ENCODE measurements at places on chromosomes 2 and 18.
A peak's percentile ranks its signal among the peaks of the same experiment; 100 is the strongest.

DNA sequence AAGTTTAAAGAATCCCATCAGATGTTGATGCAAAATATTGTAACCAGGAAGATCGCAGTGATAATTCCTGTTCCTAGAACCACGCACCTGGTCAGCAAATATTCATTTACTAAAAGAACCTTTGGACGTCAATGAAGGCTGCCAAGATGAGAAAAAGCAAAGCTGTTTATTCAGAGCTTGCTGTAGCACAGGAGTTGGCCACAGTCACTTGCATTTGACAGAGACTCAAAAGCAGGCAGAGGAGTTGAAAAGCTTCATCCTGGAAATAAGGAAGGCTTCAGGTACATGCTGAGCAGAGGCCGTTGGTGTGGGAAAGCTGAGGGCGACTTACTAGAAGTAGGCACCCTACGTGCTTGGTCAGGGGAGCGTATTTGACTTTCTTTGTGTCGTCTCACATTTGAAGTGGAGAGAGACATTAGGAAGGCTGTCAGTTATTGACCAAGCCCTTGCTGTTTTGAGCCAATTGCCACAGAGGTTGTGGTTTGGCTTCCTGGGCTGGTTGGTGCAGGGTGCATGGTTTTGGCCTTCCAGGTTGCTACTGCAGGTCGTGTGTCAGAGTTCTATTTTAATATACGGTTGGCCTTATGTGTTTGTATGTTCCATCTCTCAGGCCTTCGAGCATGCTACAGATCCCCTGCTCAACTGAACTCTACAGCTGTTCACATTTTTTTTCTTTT, 289.6 kb downstream of the METTL4 start:
- no peak for DNase-seq

- no peak for DNase-seq
Measured at GRCh38 chr2:42880738-42881690, 88.6 kb upstream of the HAAO start.

DNA sequence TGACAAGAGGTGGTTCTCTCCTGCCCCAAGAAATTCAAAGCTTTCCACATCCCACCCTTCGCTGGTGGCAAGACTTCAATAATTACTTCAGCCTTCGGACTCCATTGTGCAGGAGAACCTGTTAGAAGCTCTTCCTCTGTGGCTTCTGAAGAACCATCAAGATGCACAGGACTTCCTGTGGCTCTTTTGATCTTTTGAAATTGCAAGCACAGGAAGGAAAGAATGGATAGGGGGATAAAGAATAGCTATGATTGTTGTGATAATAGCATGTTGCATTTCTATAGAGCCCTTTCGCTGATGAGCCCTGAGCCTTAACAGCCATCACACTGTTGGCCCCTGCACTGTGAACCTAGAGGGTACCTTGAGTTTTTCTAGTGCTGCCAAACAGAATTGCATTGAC, 7.4 kb downstream of the EPAS1 start:
- no peak for DNase-seq

DNA sequence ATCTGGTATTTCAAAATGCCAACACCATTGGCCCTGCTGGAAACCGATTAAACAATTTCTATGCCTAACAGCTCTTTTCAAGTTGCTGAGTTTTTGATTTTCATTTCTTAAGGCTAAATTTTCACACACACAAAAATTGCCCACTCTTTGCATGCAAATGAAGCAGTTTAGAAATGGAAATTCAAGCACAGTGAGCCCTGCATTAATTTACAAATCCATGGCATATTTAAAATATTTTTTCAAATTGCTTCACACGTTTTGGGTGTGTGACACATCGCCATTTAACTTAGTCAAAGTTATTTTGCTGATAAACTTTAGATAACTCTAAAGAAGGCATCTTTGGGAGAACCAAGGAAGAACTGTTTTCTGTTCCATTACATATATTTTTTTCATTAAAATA, 184.8 kb downstream of the TXNL1 start:
- DNase-seq: no peak

DNA sequence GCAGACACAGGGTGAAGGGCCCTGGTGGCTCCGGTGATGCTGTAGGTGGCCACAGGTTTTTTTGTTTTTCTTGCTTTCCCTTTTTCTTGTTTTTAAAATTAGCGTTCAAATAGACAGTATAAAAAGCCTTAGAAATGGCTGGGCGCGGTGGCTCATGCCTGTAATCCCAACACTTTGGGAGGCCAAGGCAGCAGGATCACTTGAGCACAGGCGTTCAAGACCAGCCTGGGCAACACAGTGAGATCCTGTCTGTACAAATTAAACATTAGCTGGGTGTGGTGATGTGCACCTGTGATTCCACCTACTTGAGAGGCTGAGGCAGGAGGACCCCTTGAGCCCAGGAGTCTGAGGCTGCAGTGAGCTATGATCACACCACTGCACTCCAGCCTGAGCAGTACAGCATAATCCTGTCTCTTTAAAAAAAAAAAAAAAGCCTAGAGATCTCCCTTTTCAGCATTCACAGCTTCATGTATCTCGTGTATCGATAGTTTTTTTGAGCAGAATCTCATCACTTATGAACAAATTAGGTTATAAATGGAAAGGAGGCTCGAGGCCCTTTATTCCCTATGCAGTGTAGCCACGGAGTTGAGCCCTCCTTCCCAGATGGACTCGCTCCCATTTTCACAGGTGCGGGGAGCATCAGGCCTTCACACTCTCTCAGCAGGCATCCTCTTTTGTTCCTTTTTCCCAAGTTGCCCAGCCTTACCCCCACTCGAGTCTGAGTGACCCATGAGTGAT, 50.8 kb downstream of the EMILIN2 start:
- no peak for DNase-seq

DNA sequence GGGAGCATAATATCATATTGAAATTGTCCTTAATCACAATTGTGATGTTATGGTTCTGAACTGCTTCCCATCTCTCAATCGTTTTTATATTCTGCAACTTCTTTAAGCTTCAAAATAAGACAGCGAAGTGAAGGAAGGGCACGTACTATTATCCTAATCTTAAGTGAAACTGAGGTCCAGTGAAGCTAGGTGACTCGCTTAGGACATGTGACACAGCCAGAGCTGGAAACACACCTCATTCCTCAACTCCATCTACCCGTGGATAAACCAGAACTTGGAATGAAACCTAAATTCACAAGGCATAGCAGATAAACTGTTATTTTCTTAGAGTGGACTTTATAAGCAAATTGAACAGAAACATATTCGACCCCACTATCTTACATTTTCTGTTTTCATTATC, 191.2 kb upstream of the PXDN start:
- no peak for DNase-seq

GRCh38 chr2:47403609-47404193, 745 bp downstream of the MSH2 start:
- peak; percentile 18 for DNase-seq

GRCh38 chr18:22977847-22978701, 44.9 kb downstream of the RBBP8 start:
- peak; percentile 72 for DNase-seq

DNA sequence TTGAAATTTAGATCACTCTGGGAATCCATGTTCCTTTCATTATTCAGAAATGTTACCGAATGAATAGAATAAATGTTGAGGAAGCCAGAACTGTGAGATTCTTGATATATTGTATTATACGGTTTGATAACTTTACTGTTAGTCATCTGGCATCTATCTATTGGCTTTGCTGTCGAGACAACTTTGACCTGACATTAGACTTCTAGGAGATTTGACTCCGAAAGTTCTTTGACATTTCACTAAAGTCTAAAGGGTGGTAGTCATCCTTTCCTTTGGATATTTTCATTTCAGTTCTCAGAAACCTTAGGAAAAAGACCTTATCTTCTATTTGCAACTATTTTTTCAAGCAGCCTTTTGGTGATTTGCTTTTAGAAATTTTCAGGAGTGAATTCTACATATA, 1.9 kb downstream of the BMPR2 start:
- DNase-seq: no peak

GRCh38 chr2:85811180-85812093, 57.6 kb downstream of the ATOH8 start:
- no peak for DNase-seq

- DNase-seq: no peak
Measured at GRCh38 chr18:33123862-33124518, 316.5 kb downstream of the CCDC178 start.

GRCh38 chr2:164976301-164976700, 21.0 kb upstream of the SLC38A11 start:
- DNase-seq: no peak

- DNase-seq: no peak
Measured at GRCh38 chr18:59101830-59102414, 37.8 kb upstream of the SEC11C start.

DNA sequence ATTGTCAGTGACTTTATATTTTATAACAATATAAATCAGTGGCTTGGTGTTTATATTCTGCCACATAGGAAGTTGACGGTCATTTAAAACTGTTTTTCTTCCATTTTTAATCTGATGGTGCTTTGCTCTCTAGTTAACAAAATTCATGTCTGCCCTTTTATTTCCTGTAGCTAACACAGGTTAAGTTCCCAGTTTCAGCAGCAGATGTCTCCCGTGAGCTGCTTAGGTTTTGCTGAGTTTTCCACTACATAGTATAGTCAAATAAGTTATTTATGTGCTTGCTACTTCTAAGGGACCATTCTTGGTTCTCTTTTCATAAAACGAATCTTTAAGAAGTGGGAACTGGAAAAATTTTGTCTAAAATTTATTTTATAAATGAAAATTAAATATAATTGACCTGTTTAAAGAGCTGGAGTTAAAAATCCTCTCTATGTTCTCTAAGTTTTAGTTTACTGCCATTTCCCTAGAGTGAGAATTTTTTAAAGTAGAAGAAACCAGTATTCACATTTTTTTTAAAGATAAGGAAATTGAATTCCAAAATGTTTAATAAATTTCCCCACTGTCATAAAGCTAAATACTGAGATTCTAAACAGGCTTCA, 20.6 kb downstream of the HTR2B start:
- peak; percentile 61 for DNase-seq

- DNase-seq: no peak
Measured at GRCh38 chr2:189024901-189025618, 50.9 kb downstream of the COL3A1 start.

GRCh38 chr2:68734688-68735525, at the start of gene ARHGAP25:
Gene ARHGAP25 (plus strand): TSS chr2:68734811. CDS start chr2:68735200, 389 bp downstream.
- DNase-seq: no peak

GRCh38 chr18:44409071-44409470, 271.6 kb upstream of the SETBP1 start:
- no peak for DNase-seq

GRCh38 chr18:10379522-10379921, 74.9 kb upstream of the APCDD1 start:
- peak; percentile 71 for DNase-seq

- no peak for DNase-seq
Measured at GRCh38 chr2:135800513-135801460, 36.2 kb downstream of the LCT start.

GRCh38 chr2:41782306-41783158, 265.3 kb upstream of the PKDCC start:
- DNase-seq: peak; percentile 36

- peak; percentile 86 for DNase-seq
Measured at GRCh38 chr18:11071300-11071699, 78.1 kb downstream of the PIEZO2 start.

DNA sequence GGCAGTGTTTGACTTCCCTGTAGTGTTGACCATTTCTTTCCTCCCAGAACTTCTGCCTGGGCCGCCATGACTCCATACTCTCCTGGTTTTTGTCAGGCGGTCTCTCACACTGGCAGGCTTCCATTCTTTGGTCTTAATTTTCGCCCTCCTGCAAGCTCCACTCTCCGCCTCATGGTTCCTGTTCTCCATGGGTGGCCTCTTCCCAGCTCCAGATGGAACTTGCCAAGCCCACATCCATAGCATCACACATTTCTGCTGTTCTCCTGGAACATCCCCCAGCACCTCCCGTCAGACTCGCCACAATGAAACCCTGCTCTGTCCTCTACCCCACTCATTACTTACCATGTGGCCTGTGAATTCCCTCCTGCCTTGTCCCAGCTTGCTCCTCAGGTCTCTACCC, 896 bp upstream of the AFF3 start:
- DNase-seq: no peak

GRCh38 chr2:187302586-187302985, 145.5 kb downstream of the CALCRL start:
- peak; percentile 99 for DNase-seq

DNA sequence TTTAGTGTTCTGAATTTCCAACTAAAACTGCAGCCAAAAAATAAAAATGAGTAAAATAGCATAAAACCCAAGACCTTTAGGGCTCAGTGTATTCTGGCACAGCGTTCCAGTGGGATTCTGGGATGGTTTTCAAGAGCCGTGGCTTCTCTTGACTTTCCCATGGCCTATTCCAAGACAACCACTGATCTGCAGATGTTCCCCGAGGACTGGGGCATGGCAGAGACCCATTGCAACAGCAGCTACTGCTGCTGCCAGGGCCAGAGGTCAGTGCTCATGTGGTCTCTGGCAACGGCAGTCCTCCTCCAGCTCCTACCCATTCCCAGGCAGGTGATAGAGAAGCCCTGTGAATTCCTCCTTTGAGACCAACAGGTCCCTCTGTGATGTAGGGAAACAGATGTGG, 26.8 kb downstream of the TNP1 start:
- no peak for DNase-seq

DNA sequence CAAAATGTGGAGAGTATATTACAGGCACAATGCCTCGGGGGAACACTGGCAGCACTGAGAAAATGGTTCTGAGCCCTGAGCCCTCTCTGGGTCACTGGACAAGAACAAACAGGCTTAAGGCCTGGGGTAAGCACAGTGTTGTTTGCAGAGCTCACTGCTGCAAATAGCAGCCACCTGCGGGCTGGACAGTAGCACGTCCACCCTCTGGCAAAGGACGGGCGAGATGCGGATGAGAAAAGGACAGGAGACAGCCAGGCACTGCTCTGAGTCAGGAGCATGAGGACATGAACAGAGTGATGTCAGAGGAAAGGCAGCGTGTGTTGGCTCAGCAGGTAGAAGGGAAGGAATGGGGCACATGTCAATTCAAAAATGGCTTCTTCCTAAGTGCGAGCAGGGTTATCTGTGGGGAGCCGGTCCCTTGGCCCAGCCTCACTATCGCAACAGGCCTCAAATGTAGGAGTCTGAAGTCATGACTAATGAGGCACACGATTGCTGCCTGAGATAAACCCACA, 25.9 kb upstream of the NEB start:
- no peak for DNase-seq

- no peak for DNase-seq
Measured at GRCh38 chr2:115908731-115909130, 1466.3 kb downstream of the DPP10 start.

- DNase-seq: no peak
Measured at GRCh38 chr2:147681093-147681492, 163.7 kb upstream of the ACVR2A start.

GRCh38 chr18:71442731-71443141, 1101.4 kb downstream of the CBLN2 start:
- no peak for DNase-seq

DNA sequence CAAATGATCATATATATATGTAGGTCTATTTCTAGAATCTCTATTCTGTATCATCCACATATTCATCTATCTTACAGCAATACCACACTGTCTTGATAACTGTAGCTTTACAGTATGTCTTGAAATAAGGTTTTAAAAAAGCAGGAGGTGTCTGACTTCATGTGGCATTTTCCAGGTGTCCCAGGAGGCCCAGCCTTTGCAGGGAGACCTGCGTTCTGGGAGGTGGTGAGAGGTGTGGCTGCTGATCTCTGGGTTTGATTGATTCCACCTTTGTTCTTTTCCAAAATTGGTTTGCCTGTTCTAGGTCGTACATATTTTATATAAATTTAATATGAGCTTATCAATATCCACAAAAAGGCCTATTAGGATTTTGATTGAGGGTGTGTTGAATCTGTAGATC, 26.6 kb downstream of the DPYSL5 start:
- no peak for DNase-seq

All from kidney capillary endothelial cell (primary cell).